ENCODE measurements at places on chromosomes 4 and X. TPM values are rescaled to one million over a fixed set of nuclear protein-coding genes. Genes with fewer than 3 reads are reported as not detected.

The NPY2R gene
- 0.07 TPM for polyA plus RNA-seq

The RAB40A gene
- polyA plus RNA-seq = 0.08 TPM

The RASSF6 gene
- 1.8 TPM for polyA plus RNA-seq

The POU4F2 gene
- polyA plus RNA-seq = not detected

The GPR143 gene
- polyA plus RNA-seq = not detected

The NLGN4X gene
- 0.06 TPM for polyA plus RNA-seq

The PNCK gene
- 0.25 TPM for polyA plus RNA-seq

The DMRTC1B gene
- polyA plus RNA-seq = not detected

The SPATA18 gene
- polyA plus RNA-seq = 5.3 TPM

The CT45A5 gene
- not detected for polyA plus RNA-seq

The FAM149A gene
- 1.4 TPM for polyA plus RNA-seq

- DNase-seq = no peak
Observed at GRCh38 chr4:169540774-169541173, 71.6 kb downstream of the NEK1 start.

GRCh38 chrX:25858273-25858880 is 279.8 kb upstream of the MAGEB18 start:
- no peak for DNase-seq

- no peak for DNase-seq
Observed at GRCh38 chr4:181870326-181870725, 372.9 kb upstream of the TENM3 start.

DNA sequence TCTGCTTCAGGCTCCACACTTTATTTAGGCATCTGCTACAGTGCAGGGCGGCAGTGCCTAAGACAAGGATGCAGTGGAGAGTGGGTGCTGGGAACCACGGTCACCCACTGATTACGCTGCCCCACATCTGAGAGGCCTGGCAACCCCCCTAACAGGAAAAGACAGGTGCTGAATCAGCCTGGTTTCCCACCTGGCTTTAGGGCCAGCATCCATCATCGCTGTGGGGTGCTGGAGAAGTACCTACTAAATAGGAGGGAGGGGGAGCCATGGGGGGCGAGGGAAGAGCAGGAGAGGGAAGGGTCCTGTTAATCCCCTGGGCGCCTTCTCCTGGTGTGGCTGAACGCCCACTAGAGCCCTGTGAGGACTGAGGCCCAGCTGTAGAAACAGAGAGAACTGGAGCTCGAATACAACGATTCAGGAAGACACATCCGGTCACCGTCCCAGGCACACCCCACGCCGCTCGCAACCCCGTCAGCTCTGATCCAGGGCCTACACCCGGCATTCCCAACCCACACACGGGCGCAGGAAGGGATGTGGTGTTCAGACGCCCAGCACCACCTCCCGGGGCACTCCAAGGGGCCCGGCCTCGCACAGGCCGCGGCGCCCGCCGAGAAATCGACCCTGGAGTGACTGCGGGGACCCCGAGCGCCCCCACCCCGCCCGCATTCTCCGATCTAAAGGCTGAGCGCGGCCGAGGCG is 554 bp downstream of the DCTD start:
- peak; percentile 20 for DNase-seq

GRCh38 chr4:145797278-145797677 is 117.3 kb downstream of the C4orf51 start:
- no peak for DNase-seq

- no peak for DNase-seq
Observed at GRCh38 chrX:37010496-37010895, 2.3 kb downstream of the FAM47C start.

DNA sequence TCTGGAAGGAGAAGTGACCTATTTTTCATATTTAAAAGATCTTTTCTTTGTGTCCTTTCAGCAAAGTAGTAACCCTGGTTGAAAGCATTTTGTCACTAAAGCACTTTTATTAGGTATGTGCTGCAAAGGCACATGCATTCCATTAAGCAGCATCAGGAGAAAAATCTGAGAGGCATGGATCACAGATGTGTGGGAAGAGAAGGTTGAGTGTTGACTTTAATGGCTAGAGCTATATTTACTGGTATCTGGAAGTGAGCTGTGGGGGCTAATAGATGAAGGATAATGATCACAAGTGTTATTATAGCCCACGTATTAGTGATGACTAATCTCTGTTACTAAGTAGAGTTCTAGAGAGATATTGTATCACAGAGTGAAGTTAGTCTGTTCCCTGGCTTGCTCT is 1520.7 kb downstream of the ARAP2 start:
- no peak for DNase-seq

DNA sequence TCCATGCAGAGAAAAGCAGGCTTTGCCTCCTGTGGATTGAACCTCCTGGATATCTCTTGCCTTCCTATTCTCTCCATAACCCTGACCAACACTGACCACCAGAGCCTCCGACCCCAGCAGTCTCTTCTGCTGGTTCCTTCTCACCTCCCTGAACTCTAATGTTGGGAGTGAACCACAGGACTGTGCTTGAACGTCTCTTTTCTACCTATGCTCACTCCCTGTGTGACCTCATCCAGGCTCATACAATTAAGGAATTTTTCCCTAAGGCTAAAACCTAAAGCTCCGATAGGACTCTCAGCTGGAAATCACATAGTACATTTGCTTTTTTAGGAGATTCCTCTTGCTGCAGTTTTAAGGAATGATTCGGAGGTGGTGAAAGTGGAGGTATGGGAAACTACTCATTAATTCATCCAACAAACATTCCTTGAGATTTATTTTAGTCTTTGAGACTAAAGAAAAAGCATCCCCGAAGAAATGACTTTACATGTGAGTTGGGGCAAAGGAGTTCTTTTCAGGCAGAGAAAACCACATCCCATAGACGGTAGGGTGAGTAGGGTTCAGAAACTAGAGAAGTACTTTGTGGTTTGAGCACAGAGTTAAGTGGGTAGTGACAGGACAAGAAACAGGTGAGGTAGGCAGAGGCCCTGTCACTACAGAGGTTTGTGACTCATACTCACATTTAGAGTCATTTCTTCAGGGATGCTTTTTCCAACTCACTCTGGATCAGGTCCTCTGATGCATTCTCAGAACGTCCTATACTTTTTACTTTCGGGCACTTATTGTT is 30.8 kb downstream of the NDNF start:
- DNase-seq = no peak

GRCh38 chr4:125940426-125940825 is 625.7 kb downstream of the FAT4 start:
- DNase-seq = no peak

DNA sequence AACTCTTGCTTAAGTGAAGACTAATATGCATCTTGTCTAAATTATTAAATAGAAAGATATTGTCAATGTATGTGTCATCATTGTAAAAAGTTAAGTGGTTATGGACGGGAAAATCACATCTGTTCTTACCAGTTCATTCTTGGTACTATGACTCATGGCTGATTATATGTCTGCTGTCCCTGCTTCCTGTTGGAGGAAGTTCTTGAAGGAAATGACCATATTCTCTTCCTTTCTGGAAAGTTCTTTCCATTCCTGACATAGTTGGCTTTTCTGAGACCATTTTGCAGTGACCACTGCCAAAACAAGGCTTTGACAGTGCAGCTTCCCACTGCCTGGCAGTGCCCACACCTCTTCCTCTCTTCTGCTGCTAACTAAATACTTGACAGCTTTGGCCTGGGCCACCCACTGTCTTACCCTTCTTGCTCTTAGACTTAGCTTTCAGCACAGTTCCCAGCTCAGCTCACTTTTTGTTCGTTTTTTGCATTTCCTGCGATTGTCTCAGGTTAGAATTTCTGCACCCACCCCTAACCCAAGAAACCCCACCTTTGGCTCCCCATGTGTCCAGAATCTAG is 13.2 kb upstream of the CLDN24 start:
- DNase-seq = peak; percentile 8

DNA sequence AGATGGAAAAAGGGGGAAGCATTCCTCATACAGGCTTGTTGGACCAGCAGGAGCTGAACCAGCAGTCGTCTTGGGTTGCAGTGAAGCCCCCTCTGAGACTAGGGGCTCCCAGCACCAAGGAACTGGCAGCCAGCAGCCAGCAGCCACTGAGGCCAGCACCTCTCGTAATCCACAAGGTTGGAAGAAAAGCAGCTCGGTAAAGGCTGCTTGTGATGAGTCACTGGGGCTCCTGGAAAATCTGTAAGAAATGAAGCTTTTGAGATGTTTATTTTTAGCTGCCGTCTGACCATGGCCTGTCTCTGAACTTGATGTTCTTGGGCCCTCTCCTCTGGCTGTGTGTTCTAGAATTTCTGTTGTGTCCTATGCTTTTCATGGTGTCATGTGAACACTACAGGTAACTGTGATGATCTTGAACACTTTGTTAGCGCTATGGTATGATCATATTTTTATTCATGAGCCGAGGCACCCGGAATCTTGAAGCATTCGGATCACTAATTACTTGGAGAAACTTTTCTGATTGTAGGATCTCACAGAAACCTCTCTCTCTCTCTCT is 18.6 kb downstream of the CLCN4 start:
- no peak for DNase-seq

DNA sequence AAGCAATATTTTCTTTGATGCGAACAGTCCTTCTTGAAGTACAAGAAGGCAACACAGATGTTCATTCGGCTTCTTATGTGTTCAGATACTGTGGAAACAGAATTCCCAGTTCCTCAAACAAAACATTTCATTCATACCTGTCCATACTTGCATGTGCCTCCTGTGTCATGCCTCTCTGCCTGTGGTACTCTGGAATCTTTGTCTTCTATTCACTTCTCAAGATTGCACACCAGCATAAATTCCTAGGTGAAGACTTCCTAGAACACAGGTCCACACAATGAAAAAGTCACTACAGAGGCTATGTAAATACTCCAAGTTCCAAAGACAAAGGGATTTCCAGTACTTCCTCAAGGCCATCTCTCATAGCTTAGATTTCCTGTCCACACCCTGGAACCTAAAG is 367.2 kb downstream of the AFF2 start:
- no peak for DNase-seq

- no peak for DNase-seq
Observed at GRCh38 chr4:82620126-82620735, 58.4 kb upstream of the TMEM150C start.

- peak; percentile 42 for DNase-seq
Observed at GRCh38 chr4:48546336-48546735, 56.3 kb downstream of the ZAR1 start.

GRCh38 chr4:177117256-177117655 is 192.4 kb upstream of the NEIL3 start:
- DNase-seq = no peak

- no peak for DNase-seq
Observed at GRCh38 chr4:186170966-186171365, 20.4 kb upstream of the CYP4V2 start.

DNA sequence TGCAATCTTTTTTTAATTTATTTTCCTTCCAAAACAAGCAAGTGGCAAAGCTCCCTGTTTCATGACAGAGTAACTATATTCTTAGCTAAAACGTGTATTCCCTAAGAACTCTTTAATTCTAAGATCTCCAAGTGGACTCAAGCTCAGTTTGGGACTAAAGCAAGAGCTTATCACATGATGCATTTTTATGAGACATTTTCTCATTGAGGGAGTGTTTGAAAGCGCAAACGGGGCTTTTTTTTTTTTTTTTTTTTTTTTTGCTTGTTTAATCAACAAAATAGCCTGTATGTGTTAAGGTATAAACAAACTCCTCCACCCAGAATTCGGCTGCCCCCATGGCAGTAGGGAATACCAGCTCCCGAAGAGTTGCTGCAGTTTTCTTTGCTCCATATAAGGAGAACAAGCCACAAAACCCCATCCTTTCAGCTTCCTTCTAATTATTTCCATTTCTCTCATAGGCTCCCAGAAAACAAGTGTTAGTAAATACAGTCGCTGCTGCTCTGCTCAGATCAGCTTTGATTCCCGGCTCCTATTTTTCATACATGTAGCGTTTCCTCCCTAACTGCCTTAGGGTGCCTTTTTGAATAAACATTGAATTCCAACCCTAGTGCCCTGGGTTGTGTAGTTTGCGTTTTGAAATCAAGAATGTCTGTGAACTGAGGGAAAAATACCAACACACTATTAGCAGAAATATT is 669 bp upstream of the PPARGC1A start:
- DNase-seq = no peak

- DNase-seq = no peak
Observed at GRCh38 chr4:144819591-144819990, 173.6 kb downstream of the HHIP start.

GRCh38 chrX:136941396-136942337 is 61.1 kb upstream of the RBMX start:
- DNase-seq = no peak

DNA sequence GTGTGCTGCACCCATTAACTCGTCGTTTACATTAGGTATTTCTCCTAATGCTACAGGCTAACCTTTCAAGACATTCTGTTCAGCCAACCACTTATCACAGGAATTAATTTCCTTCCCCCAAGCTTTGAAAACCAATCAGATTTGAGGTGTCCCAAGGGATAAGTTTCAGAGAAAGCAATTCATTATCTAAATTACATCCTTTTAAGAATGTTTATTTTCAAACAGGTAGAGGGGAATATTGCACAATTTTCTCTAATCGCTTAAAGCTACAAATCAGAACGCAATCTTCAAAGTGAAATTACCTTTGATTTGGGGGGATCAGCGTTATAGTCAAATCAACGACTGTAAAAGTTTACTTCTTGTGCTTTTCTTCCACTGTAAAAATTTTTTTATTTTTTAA is 1.6 kb downstream of the CLOCK start:
- no peak for DNase-seq

DNA sequence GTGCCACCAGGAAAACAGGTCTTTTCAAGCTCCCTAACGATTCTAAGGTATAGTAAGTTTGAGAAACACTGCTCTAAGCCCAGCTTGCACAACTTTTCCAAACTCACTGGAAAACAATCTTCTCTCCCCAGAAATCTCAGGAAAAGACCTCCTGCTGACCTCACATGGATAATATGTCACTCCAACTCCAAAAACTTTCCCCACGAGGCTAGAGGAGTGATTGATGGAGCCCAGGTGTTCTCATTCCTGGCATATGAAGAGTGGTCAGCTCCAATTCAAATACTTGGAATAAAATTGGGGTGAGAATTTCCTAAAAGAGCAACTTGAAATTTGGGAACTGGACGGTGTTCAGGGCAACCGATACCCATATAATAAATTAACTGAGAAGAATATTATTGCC is 299.9 kb downstream of the PPP4R3C start:
- DNase-seq = no peak

DNA sequence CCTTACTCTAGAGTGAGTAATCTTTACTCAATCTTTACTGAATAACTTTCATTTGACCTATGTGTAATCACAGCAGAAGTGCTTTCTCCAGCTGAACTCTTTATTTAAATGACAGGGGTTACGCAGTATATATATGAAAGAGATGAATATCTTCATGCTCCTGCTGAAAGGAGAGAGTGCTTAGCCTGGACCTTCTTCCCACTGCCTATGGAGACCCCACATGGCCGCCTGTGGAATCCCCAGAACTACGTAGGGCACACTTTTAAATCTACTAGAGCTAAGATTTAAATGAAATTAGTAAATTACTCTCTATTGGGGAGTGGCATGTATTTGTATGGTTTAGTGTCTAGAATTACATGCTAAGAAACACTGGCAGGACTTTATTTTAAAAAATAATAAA is 391.2 kb downstream of the ANKRD50 start:
- no peak for DNase-seq

Data from A549 (cell line).